ENCODE measurements at places on chromosomes 6 and 20. TPM values are rescaled to one million over a fixed set of nuclear protein-coding genes. Genes with fewer than 3 reads are reported as not detected.
A peak's percentile ranks its signal among the peaks of the same experiment; 100 is the strongest.

GRCh38 chr20:53408691-53409446 is 184.8 kb downstream of the ZNF217 start:
- no peak for DNase-seq

DNA sequence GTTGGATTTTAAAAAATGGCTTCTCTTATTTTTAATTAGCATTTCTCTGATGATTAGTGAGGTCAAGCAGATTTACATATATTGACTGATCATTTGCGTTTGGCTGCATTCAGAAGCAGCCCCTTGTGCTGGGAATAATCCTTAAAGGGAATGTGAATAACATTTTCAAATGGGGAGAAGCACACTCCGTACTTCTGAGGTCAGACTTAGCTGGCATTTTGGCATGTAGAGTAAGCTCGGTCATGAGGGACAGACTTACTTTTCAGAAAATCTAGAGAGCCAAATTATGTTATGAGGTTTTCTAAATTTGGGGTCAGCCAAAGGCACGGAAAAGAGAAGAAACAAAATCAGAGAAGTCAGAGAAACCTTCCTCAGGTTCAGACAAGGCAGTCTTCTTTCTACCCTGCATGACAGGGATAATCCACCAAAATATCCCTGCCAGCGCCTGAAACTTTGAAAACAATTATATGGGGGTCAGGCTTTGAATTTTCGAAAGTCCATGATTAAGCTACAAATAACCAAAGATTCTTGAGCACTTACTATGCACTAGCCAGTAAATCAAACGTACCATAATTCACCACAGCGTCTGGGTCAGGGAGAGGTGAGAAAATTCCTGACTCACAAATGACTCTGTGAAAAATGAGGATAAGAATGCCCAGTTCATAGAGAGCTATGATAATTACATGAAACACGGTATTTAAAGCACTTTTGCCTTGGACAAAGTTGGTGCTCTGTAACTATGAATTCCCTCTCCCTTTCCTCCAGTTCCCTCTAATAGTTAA is 44.9 kb downstream of the ADAT2 start:
- DNase-seq: peak; percentile 95

GRCh38 chr6:25755483-25755882 is 941 bp downstream of the SLC17A4 start:
- no peak for DNase-seq

Gene RBPJL
- total RNA-seq: not detected

Gene CABLES2
- 4.4 TPM for total RNA-seq

Data from astrocyte (in vitro differentiated cells and primary cell).